Hindlimb muscle (tissue), 1 donor: ENCODE measurements at places on chromosomes 7 and 10. TPM values are rescaled to one million over a fixed set of nuclear protein-coding genes. Genes with fewer than 3 reads are reported as not detected.

CALCR gene
- polyA plus RNA-seq = 11.0 TPM

CFAP69 gene
- polyA plus RNA-seq = 1.9 TPM

CPVL gene
- polyA plus RNA-seq = 21.4 TPM

NT5C3A gene
- polyA plus RNA-seq = 29.0 TPM

TRIM8 gene
- polyA plus RNA-seq = 97.5 TPM

DNA sequence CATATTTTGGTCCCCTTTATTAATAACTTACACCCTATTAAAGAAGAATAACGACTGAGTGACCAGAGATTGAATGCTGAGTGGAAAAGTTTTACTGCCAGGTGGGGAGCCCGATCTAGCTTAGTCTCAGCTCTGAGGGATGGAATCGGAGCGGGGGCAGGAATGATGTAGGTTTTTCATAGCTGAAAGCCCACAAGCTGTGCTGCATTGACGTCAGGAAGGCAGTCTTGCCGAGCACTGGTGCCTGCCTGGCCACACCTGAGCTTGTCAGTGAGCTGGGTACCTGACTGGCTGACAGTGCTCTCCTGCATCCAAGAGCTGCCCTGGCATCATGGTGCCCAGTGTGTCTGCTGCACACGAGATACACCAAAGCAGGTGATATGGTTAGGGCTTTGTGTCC, 34.8 kb downstream of the GRK5 start:
- DNase-seq = no peak

DNA sequence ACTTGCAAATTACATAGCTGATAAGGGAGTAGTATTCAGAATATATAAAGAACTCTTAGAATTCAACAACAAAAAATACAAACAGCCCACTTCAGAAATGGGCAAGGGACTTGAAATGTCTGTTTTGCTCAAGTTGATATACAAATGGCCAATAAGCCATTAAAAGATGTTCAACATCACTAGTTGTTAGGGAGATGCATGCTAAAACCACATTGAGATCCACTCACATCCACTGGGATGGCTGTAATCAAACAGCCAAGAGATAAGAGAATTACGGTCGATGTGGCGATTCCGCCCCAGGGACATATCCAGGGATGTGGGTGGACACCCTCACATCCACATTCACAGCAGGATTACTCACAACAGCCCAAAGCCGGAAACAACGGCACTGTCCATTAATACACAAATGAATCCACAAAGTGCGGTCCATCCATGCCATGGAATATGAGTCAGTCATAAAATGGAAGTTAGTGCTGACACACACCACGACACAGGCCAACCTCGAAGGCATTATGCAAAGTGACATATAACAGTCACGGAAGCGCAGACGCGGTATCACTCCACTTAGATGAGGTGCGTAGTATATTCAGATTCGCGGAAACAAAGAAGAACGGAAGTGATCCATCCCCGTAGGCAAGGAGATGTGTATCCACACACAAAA, 227.8 kb downstream of the DNAJB6 start:
- DNase-seq = no peak

DNA sequence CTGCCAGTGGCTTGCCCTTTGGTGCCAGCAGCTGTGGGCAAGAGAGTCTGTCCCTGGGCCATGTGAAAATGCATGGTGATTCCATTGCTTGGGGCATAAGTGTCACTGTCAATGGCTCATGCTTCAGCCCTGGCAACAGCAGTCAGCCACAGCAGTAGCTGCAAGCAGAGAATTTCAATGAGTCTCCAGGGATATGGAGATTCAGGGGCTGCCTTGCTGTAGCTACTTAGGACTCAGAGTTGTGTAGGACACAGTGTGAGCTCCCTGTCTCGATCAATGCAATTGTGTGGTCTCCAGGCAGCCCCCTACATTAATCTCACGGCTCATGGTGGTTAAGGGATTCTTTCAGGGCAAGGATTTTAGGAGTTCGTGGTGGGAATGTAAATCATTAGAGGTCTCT, 126.3 kb upstream of the STARD3NL start:
- no peak for DNase-seq
